Tibial nerve (tissue), 4 donors: ENCODE measurements at places on chromosomes 6 and 20. TPM values are rescaled to one million over a fixed set of nuclear protein-coding genes. Genes with fewer than 3 reads are reported as not detected.

NOTCH4 gene
- total RNA-seq, result 26.0 TPM

PTPRT gene
- total RNA-seq, result not detected

BMP7 gene
- total RNA-seq, result 14.2 TPM

C2 gene
- 5.9 TPM for total RNA-seq

COL21A1 gene
- total RNA-seq, result 26.9 TPM

B4GALT5 gene
- 13.6 TPM for total RNA-seq
